ENCODE measurements at places on chromosomes 1 and 21.
A peak's percentile ranks its signal among the peaks of the same experiment; 100 is the strongest.

- DNase-seq, result no peak
Observed at GRCh38 chr1:200872446-200873115, at the start of gene GPR25. Gene GPR25, plus strand, starts transcription at chr1:200872981. Its CDS starts 57 bp downstream, at chr1:200873038.

DNA sequence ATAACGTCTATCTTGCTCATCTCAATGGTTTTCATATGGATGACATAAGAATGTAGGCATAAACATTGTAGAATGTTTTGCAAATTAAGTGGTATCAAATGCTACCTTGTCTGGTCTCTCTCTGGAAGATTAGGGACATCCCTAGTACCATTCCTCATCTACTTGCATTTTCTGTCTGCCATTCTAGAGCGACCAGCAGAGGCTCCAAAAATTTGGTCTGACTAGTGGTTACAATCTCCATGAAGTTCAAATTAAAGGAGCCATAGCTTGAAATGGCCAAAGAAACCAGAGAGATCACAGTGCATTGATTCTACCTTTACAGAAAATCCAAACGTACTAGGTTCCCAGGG is 1.1 kb downstream of the CD84 start:
- DNase-seq, result no peak

GRCh38 chr1:18512883-18513282 is 32.2 kb downstream of the KLHDC7A start:
- no peak for DNase-seq

DNA sequence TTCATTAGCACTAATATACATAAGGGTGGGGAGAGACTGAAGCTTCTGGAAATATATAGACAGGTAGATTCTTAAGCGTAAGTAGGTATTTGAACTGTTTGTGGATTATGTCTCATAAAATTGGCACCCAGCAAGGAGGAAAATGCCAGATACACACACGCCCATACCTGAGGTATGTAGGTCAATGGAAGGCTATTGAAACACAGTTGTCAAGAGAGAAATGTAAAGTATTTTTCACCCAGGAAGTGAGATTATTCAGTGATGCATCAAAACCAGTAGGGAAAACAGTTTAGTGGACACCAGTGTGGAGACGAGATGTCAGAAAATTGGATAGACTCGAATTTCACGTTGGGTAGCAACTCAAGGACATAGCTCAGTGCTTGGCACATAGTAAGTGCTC is 4.7 kb upstream of the RSPH1 start:
- no peak for DNase-seq

GRCh38 chr1:238653693-238654321 is 732.6 kb upstream of the CHRM3 start:
- peak; percentile 70 for DNase-seq
